A549 treated with DMSO at 1 μM for 4 hours (cell line): ENCODE measurements at places on chromosomes 16 and 17. TPM values are rescaled to one million over a fixed set of nuclear protein-coding genes. Genes with fewer than 3 reads are reported as not detected.

Gene TPSB2
- total RNA-seq = not detected in 5 replicates

Gene ZDHHC1
- total RNA-seq = 5.3 to 6.9 TPM (median 6.3 TPM) in 5 replicates

Gene OR2C1
- not detected in 5 replicates for total RNA-seq

Gene CBFA2T3
- 0.18 to 0.57 TPM (median 0.46 TPM) in 5 replicates for total RNA-seq

Gene CPPED1
- 21.3 to 23.1 TPM (median 21.6 TPM) in 5 replicates for total RNA-seq

Gene HOXB7
- 27.0 to 35.8 TPM (median 31.6 TPM) in 5 replicates for total RNA-seq

Gene SULT1A1
- 4.7 to 6.8 TPM (median 5.4 TPM) in 5 replicates for total RNA-seq

Gene NPIPA5
- total RNA-seq = 1.3 to 3.3 TPM (median 2.7 TPM) in 5 replicates

Gene CXCL16
- 15.0 to 20.2 TPM (median 18.3 TPM) in 5 replicates for total RNA-seq

Gene GNAO1
- total RNA-seq = 0.25 to 0.62 TPM (median 0.44 TPM) in 5 replicates

Gene RHBDL1
- 0.75 to 1.6 TPM (median 1.4 TPM) in 5 replicates for total RNA-seq

Gene SCN4A
- total RNA-seq = 0.04 to 0.15 TPM (median 0.07 TPM) in 4 of 5 replicates, not detected in the other

Gene LAT
- 3.1 to 6.1 TPM (median 4.3 TPM) in 5 replicates for total RNA-seq

Gene CDK3
- 3.3 to 6.0 TPM (median 5.5 TPM) in 5 replicates for total RNA-seq

Gene MARCHF10
- total RNA-seq = 0.45 to 1.0 TPM (median 0.61 TPM) in 5 replicates

Gene TBC1D28
- total RNA-seq = not detected in 5 replicates

Gene INCA1
- total RNA-seq = 1.3 to 2.0 TPM (median 1.5 TPM) in 5 replicates

Gene PPP4C
- 123 to 149 TPM (median 135 TPM) in 5 replicates for total RNA-seq

Gene EXOC3L1
- 0.03 to 0.14 TPM (median 0.05 TPM) in 4 of 5 replicates, not detected in the other for total RNA-seq

Gene SLC7A6OS
- 10.0 to 12.8 TPM (median 11.6 TPM) in 5 replicates for total RNA-seq

Gene STH
- total RNA-seq = not detected in 5 replicates

Gene MYO15B
- 45.2 to 59.3 TPM (median 52.1 TPM) in 5 replicates for total RNA-seq

Gene DNAJA3
- total RNA-seq = 60.7 to 81.7 TPM (median 78.2 TPM) in 5 replicates

Gene RNF222
- total RNA-seq = not detected in 5 replicates

Gene TBC1D3
- not detected in 5 replicates for total RNA-seq

Gene FGF11
- total RNA-seq = 0.86 to 1.3 TPM (median 1.1 TPM) in 5 replicates

Gene HYDIN
- 0.30 to 0.52 TPM (median 0.39 TPM) in 5 replicates for total RNA-seq

Gene ITGAX
- 1.2 to 2.0 TPM (median 1.4 TPM) in 5 replicates for total RNA-seq

Gene SKA2
- 84.7 to 160 TPM (median 107 TPM) in 5 replicates for total RNA-seq

Gene TP53I13
- total RNA-seq = 63.7 to 90.1 TPM (median 80.9 TPM) in 5 replicates

Gene TEDC2
- total RNA-seq = 16.3 to 25.4 TPM (median 22.3 TPM) in 5 replicates

Gene MEFV
- not detected in 5 replicates for total RNA-seq

Gene C16orf96
- total RNA-seq = not detected in 5 replicates

Gene C16orf54
- not detected in 5 replicates for total RNA-seq

Gene GPR139
- not detected in 5 replicates for total RNA-seq

Gene UMOD
- not detected in 5 replicates for total RNA-seq

Gene TLCD3B
- total RNA-seq = 0.31 to 0.68 TPM (median 0.43 TPM) in 5 replicates

Gene ST6GALNAC1
- total RNA-seq = 0.15 to 0.44 TPM (median 0.30 TPM) in 4 of 5 replicates, not detected in the other

Gene ENPP7
- not detected in 5 replicates for total RNA-seq

Gene CD300H
- total RNA-seq = 0.53 to 0.88 TPM (median 0.55 TPM) in 3 of 5 replicates, not detected in the others

Gene SRL
- 0.03 TPM in 1 of 5 replicates, not detected in the others for total RNA-seq

Gene CD300C
- total RNA-seq = 0.15 to 0.26 TPM (median 0.23 TPM) in 5 replicates

Gene RBFOX1
- not detected in 5 replicates for total RNA-seq

Gene SLFN14
- not detected in 5 replicates for total RNA-seq

Gene SOCS1
- 0.92 to 1.9 TPM (median 1.4 TPM) in 5 replicates for total RNA-seq

Gene LLGL1
- 13.2 to 19.9 TPM (median 15.7 TPM) in 5 replicates for total RNA-seq

Gene MYL4
- total RNA-seq = 0.16 to 0.32 TPM (median 0.18 TPM) in 4 of 5 replicates, not detected in the other

Gene CLUH
- total RNA-seq = 100 to 134 TPM (median 123 TPM) in 5 replicates

Gene SYCE1L
- total RNA-seq = 5.8 to 7.9 TPM (median 6.7 TPM) in 5 replicates

Gene CHRNE
- 0.07 to 0.21 TPM (median 0.08 TPM) in 4 of 5 replicates, not detected in the other for total RNA-seq

Gene SRCIN1
- total RNA-seq = 2.3 to 2.9 TPM (median 2.8 TPM) in 5 replicates

Gene CCL4L2
- total RNA-seq = not detected in 5 replicates

Gene ITGB3
- 2.7 to 5.4 TPM (median 5.3 TPM) in 5 replicates for total RNA-seq

Gene ABCC6
- 0.96 to 1.3 TPM (median 1.1 TPM) in 5 replicates for total RNA-seq

Gene SSTR5
- 0.11 to 0.30 TPM (median 0.26 TPM) in 5 replicates for total RNA-seq

Gene KIF19
- total RNA-seq = not detected in 5 replicates

Gene INPP5K
- 23.1 to 26.6 TPM (median 25.3 TPM) in 5 replicates for total RNA-seq

Gene SCGB1C2
- not detected in 5 replicates for total RNA-seq

Gene KRT32
- total RNA-seq = not detected in 5 replicates
